Activated effector memory CD4-positive, alpha-beta T cell treated with anti-CD3 and anti-CD28 coated beads, Interleukin-2, amount 50 U/mL, for 16 hours (primary cell): ENCODE measurements at places on chromosomes 11 and 22.

DNA sequence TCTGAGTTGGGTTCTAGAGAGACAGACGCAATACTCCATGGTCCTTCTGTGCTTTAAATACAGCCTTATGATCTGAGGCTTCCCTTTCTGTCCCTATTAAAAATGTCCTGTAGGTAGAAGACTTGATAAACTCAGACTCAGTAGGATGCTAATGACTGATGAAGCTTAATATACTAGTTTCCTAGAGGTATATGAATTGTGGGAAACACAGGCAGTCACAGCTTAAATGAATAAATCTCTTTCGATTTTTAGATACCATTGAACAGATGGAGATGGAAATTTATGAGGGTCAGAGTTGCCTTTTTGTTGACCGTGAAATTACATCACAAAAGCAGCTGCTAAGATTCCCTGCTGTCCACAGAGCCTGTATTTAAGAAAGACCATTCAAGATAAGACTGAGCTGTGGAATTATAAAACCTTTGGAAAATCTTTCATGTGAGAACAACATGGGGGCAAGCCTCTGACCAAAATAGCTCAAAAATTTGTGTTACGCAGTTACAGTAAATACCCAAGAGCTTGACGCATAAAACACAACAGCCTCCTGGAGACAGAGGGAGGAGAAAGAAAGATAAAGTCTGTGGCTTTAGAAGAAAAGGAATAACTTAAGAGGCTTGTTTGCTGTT is 172.3 kb downstream of the AASDHPPT start:
- no peak for DNase-seq

DNA sequence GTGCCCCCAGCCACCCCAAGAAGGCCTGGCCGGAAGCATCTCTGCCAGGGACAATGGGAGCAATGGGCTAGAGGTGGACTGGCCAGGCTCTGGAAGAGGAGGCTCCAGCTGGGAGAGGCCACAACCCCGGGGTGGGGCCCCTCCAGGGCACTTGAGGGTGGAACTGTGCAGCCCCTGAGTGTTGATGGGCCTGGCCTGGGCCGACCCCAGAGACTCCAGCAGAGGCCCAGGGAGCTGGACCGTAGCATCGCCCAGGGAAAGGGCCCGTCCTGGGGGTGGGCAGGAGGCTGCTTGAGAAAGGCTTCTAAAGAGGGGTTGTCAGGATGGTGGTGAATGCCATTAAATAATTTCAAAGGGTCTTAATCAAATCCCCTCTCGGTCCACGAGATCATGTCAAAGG is 30.4 kb downstream of the CDKN1C start:
- DNase-seq: no peak

DNA sequence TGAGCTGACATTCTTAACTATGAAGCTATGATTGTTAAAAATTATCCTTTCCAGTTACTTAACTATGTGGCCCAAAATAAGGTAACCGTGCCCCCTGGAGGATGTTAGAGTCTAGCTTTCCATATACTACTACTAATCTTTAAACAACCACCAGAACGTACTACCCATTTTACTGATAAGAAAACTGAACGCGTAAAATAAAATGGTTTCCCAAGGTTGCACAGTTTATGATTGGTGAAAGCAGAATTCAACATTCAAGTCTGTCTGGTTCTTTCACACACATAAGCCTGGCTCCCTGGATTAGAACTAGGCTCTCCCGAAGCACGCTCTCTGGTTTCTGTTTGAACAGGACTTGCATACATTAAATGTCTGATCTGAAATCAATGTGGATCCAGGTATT is 437.8 kb upstream of the CCDC90B start:
- no peak for DNase-seq

- DNase-seq: no peak
These were observed 11.1 kb downstream of the MICAL2 start for GRCh38 chr11:12121517-12121916.

GRCh38 chr22:45868571-45869339 is 108.2 kb downstream of the WNT7B start:
- DNase-seq: peak; percentile 37

GRCh38 chr22:20249797-20250354 is 18.2 kb downstream of the RTN4R start:
- no peak for DNase-seq

GRCh38 chr11:60937144-60937527 is 12.9 kb downstream of the TMEM132A start:
- DNase-seq: no peak

- DNase-seq: no peak
These were observed 414.1 kb upstream of the DDI1 start for GRCh38 chr11:103622296-103622695.

DNA sequence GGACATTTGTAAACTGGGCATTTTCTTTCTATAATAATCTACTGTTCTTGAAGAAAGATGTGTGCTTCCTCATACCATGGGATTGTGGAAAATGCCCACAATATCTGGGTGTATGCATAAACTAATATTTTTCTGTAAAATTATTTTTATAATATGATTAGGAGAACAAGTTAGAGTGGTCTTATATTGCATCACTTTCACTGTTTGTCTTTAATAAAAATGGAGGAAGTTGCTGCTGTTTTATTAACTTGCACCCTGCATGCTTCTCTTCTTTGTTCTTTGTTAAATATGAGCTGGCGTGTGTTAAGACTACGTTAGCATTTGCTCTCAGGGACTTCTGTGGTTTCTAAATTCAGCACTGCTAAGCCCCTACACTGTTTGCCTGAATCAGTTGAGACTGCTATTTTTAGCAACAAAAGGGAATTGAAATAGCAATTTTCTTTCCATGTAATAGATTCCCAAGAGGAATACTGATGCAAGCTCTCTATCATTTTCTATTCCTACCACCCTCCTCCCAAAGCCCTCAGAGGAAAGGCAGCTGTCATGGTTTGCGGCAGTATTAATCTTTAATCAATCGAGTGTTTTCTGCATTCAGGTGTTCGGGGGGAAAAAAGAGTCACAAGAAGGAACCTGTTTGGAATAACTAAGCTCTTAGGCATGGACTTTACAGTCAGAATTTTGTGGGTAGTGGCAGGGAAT is 56.1 kb downstream of the HSD17B12 start:
- no peak for DNase-seq

DNA sequence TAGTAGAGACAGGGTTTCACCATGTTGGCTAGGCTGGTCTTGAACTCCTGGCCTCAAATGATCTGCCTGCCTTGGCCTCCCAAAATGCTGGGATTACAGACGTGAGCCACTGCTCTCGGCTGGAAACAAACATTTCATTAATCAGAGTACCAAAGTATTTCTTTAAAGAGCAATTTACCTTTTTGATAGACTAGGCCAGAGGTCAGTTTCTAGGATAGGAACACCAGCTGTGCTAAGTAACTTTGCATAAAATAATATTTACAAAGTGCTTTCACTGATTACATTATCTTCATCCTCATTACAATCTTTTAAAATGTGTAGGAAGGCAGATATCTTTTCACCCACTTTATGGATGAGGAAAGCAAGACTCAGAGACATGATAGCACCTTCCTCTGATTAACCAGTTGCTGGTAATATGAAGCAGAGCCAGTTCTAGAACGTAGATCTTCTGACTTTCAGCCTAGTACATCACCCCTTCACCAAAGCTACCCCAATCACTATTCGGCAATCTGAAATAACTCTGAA is 355.2 kb downstream of the SOX6 start:
- DNase-seq: no peak

GRCh38 chr11:92830377-92831155 is 138.9 kb upstream of the MTNR1B start:
- DNase-seq: no peak

DNA sequence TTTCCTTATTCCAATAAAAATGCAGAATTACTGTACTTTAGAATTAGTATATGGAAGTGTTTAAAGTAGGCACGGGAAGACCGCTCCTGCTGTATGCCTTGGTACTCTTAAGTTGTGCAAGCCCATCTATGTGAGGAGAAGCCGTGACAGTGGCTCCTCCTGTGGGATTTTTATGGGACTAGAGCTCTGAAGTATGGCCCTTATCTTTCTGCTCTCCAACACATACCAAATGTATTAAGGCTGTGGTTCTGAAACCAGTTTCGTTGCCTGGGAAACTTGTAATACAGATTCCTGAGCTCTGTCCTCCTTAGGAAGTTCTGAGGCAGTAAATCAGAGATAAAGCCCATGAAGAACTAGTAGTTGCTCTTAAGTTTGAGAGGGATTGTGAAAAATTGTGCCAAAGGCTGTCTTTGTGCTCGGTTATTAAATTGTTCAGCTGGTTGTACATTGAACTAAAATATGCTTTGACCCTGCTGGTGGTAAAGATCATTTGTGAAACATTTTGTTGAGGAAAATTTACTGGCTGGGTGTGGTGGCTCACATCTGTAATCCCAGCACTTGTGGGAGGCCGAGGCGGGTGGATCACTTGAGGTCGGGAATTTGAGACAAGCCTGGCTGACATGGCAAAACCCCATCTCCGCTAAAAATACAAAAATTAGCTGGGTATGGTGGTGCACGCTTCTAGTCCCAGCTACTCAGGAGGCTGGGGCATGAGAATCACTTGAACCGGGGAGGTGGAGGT is 29.3 kb downstream of the RTN3 start:
- DNase-seq: no peak

- DNase-seq: no peak
These were observed 40.4 kb upstream of the ADORA2A start for GRCh38 chr22:24386937-24387471.

DNA sequence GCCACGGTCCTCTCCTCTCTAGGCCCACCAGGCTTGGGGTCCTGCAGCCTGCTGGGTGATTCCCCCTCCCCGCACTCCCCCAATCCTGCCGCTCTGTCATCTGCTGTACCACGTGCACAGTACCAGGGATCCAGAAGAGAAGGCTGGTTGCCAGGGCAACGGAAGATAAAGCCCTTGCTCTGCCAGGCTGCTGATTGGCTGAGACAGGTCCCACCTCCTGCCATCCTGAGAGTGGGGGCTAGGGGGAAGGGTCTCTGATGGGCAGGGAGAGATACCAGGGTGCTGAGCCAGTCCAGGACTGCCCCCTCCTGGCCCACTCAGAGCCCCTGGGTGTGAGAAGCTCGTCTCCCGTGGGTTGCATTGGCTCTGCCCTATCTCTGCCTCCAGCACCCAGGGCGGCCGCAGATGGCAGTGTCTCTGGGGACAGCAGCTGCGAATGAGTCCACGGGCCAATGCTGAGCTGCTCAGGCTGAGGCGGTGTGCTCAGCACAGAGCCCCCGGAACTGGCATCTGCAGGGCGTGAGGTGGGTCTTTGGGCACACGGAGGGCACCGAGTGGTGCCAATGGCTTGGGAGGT is at the start of gene SMIM45:
TSS of gene SMIM45 (plus strand) at position 253 of the 577 bp plus-strand sequence.
- no peak for DNase-seq

- no peak for DNase-seq
These were observed 111.8 kb upstream of the MTMR2 start for GRCh38 chr11:96035740-96036078.

DNA sequence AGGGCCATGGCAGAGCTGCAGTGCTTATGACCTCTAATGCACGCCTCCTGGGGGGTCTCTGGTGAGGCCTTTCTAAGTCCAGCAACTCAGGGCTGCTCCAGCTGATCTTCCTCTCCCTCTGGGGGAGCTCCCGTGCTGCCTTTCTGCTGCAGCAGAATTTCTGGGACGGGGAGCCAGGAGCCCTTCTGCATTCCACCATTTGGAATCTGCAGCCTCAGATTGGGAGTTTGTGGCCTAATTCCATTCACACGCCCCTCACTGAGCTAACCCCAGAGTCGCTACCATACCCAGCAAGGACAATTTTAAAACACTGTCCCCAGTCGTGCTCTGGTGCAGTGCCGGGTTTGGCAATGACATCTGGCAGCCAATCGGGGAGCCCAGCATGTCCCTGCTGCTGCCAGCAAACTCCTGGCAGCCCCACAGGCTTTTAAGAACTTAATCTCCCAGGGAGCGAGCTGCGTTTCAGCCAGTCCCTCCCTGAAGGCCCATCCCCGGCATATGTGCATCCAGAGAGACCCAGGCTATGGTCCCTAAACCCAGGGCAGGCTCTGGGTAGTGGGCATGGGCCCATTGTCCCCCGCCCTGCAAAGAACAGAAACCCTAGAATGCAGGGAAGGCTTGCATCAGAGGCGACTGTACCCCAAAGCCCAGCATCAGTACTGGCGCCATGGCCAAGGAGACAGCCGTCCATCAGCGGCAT is 4.7 kb downstream of the SHANK2 start:
- peak; percentile 43 for DNase-seq

- peak; percentile 94 for DNase-seq
These were observed 19.7 kb upstream of the APOL3 start for GRCh38 chr22:36180038-36180880.

DNA sequence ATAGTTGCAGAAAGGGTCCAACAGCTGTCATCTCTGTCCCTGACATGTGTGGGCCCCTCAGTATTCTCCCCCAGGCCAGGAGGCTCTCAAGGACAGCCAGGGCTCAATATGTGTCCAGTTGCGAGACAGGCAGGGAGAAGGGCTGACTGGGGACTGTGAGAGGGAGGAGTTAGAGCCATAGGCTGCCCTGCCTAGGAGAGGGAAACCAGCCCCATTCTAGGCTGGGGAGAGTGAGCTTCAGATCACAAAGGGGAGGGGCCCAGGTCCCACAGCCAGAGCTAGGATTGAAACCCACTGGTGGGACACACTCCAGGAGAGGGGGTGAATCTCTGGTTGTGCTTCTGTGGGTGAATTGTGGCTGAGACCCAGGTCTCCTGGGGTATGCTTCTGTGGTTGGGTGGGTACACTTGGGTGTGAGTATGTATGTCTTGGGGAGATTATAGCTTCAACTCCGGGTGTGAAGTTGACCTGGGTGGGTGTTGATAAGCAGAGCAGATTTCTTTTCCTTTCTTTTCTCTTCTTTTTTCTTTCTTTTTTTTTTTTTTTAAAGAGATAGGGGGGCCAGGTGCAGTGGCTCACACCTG is 2.1 kb upstream of the CARNS1 start:
- no peak for DNase-seq

DNA sequence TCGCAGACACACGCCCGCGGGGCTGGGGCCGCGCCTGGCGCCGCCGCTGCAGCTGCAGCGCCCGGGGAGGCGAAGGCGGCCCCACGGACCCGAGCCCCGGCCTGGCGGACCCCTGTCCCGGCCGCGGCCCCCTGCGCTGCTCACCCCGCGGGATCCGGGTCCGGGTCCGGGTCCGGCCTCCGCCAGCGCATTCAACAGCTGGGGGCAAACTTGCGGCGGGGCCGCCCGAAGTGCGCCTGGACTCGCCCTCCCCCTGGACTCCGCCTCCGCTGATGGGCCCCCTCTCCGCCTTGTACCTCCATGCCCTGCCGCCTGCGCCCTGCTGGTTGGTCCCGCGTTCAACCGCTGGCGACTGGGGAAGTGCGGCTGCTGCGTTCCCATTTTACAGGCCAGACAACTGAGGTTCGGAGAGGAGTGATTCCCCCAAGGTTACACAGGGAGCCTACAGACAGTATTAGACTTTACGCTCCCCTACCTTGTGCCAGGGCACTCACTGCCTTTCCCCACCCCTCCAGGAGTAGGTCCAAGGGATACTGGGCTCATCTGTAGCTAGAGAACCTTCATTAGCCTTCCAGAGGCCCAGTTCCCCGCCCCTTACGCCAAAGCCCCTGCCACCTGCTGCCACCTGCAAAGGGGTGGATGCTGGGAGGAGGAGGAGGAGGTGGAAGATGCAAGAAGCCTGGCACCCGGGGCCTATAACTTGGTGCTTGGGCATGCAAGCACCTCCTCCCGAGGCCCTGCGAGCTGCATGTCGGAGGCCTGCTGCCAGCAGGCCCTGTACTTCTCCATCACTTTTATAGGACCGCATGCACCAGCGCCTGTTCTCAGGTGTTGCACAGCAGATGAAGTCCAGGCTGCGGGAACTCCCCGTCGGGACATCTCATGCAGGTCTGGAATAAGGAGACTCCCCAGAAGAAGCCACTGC is 694 bp upstream of the ELFN2 start:
- DNase-seq: no peak

- DNase-seq: no peak
These were observed 11.0 kb upstream of the AMOTL1 start for GRCh38 chr11:94757037-94757735.

GRCh38 chr11:126658306-126659056 is 303.0 kb downstream of the ST3GAL4 start:
- no peak for DNase-seq
